ENCODE measurements at places on chromosomes 1 and 21. TPM values are rescaled to one million over a fixed set of nuclear protein-coding genes. Genes with fewer than 3 reads are reported as not detected.
A peak's percentile ranks its signal among the peaks of the same experiment; 100 is the strongest.

Gene ZNF593OS
- not detected for total RNA-seq

Gene MAB21L3
- total RNA-seq, result 2.9 TPM

Gene CNN3
- 291 TPM for total RNA-seq

Gene RHD
- not detected for total RNA-seq

Gene TRAF3IP3
- 16.4 TPM for total RNA-seq

Gene ADGRB2
- total RNA-seq, result 3.2 TPM

Gene CGN
- total RNA-seq, result 41.6 TPM

- no peak for DNase-seq
Observed at GRCh38 chr21:38986406-38986805, 180.7 kb downstream of the ETS2 start.

DNA sequence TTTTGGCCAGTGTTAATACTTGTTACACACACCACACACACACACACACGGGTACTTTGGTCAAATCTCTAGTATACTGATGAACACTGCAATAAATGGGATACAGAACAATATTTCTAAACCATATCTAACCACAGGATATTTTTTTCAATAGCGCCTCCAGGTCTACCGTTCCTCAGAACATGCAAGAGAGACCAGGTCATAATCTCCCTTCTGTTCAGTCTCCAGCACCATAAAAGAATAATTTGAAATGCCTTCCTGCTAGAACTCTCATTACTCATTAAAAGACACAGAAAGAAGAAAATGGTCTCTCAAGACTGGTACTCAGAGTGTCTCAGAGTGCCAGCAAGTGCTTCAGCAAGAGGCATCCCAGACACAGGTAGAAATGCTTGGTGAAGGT, 11.5 kb upstream of the SLC44A3 start:
- DNase-seq, result no peak

- DNase-seq, result no peak
Observed at GRCh38 chr1:219176168-219176567, 2.5 kb downstream of the LYPLAL1 start.

GRCh38 chr1:65924471-65924870, 131.8 kb downstream of the PDE4B start:
- DNase-seq, result no peak

GRCh38 chr1:233005703-233006102, 55.3 kb downstream of the NTPCR start:
- peak; percentile 36 for DNase-seq

DNA sequence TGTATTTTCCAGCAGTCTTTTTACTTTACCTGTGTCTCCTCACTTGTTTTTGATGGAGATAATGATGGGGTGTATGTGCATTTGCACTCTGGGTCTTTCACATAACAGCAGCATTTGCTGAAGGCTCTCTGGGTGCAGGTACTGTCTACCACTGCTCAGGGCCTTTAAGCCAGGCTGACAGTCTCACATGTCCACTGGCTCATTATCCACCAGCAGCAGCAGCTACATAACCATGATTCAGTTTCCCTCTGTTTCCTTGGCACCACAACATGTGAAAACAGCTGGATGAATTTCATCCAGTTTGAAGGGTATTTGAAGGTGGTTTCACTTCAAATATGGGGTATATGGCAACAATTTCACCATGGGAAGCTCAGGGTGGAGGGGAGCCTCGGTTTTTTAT, 41.2 kb upstream of the ROR1 start:
- no peak for DNase-seq

All from kidney (tissue), 22 donors.